ENCODE measurements at places on chromosomes 7 and 10.

DNA sequence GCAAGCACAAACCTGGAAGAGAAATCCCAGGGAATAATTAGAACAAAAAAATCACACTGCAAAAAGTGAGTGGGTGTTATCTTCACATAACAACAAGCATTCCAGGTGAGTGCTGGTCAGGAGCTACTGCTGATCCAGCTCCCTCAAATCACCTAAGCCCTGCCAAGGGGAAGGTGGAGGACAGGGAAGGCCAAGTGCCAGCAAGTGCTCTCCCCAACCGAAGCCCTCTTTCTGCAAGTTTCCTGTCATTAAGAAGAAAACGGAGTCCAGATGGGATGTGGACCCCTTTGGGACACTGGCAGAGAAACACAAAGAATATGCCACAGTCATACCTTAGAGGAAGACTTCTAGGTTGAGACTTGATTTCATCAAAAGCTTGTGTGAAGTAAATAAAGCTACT is 933.0 kb upstream of the ZNF722 start:
- DNase-seq, result no peak

GRCh38 chr10:103720328-103720963 is 134.9 kb downstream of the SH3PXD2A start:
- DNase-seq, result no peak

GRCh38 chr10:127196282-127197153 is at the start of gene INSYN2A:
Gene INSYN2A, minus strand, starts transcription at chr10:127196591. Its CDS starts 20,196 bp downstream, at chr10:127176395.
- peak; percentile 45 for DNase-seq

GRCh38 chr7:112946350-112946749 is 140.3 kb downstream of the GPR85 start:
- no peak for DNase-seq

DNA sequence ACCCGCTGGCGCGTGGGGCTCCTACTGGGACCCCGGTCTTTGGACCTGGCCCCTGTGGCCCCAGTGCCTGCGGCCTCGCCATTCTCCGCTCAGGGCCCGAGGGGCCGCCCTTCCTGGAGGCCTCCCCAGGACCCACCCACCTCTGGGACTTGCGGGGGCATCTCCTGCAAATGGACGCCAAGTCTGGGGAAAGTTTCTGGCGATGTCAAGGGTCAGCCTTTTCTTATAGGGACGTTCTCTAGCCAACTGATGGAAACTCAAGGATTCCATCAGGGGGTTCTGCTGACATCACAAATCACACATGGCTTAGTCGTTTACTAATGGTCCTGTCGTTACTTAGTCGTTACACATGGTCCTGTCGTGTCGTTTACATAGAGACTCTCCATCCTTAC is 57.7 kb upstream of the RHOBTB1 start:
- DNase-seq, result no peak

DNA sequence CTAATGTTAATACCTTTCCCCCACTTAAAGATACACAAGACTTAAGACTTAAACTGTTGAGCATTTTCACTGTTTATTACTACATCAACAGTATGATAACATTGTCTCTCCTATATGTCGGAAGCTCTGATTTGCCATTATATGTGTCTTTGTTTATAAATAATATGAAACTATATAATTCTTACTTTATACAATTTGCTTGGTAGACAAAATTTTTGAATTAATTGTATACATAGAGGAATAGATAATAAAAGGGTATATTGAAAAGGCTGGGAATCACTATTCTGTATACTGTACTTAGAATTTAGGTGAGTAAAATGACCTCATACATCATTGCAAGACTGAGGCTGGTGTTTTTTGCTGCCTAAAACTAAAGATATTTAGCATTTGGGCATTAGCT is 82.1 kb upstream of the HDAC9 start:
- DNase-seq, result no peak

DNA sequence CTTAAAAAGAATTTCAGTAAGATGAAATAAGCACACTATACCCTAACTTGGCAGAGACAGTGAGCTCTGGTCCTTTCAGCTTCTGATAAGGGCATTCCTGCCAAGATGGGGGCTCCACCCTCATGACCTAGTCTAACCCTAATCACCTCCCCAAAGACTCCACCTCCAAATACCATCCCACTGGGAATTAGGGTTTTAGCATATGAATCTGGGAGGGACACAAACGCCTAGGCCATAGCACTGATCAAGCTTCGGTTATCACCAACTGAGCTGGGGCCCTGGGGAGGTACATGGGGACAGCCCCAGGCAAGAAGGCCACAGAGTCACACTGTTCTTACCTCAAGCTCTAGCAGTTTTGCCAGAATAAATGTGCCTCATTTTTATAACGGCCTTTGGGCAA is 31.4 kb downstream of the PALS2 start:
- DNase-seq, result no peak

- peak; percentile 98 for DNase-seq
Observed at GRCh38 chr10:43362191-43362839, 9.1 kb upstream of the FXYD4 start.

- no peak for DNase-seq
Observed at GRCh38 chr7:130481898-130482297, 10.0 kb upstream of the MEST start.

DNA sequence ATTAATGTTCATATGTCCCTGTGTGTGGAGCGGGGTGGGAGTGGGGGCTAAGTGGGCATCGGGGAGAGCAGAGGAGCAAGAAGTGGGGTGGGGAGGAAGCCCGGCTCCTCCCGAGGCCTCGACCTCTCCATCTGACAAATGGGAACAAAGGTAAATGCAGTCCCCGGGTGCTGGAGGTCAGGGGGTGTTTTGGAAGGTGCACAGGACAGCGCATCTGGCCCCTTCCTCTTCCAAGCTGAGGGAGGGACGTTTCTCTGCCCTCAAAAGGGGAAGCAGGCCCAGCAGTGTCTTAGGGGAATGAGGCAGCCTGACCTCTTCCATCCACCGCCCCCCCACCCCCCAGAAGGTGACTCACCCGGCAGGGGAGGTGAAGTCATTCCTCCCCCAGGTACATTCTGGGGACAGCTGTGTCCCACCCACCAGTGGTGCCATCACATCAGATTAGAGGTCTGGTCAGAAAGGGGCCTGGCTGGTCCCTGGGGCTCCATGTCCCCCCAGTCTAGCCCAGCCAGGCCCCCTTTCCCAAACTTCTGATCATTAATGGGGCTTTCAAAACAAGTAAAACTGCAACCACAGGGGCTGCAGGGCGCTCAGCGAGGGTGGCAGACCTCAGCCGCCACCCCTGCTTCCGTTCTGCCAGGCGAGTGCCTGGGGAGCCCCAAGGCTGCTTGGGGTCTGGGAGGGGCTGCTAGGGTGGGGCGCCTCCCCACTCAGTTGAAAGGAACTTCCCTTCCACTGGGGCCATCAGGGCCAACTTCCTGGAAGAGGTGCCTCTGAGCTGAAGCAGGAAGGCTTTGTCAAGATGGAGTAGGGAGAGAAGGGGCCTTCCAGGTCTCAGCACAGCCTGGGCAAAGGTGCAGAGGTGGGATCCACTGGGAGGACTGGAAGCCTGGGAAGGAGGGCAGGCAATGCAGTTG is 10.8 kb downstream of the LFNG start:
- DNase-seq, result peak; percentile 40

DNA sequence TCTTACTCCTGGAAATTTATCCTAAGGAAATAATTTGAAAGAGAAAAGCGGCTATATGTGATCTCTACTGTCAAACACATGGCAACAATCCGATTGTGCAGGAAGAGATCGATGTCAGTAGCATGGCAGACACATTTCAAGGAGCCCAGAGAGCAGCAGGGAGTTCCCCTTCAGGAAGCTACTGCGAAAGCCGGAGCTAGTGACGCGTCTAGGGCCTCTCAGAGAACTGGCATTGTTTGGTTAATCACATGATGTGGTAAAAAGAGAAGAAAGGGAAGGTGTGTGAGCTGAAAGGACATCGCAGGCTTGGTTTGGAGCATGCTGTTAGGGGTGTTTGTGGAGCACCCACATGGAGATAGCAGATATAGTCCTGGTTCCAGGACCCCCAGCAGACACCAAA is 74.9 kb downstream of the BEND7 start:
- DNase-seq, result no peak

GRCh38 chr7:113763226-113763625 is 155.6 kb downstream of the PPP1R3A start:
- DNase-seq, result no peak

- no peak for DNase-seq
Observed at GRCh38 chr7:1175597-1175966, 15.6 kb upstream of the ZFAND2A start.

DNA sequence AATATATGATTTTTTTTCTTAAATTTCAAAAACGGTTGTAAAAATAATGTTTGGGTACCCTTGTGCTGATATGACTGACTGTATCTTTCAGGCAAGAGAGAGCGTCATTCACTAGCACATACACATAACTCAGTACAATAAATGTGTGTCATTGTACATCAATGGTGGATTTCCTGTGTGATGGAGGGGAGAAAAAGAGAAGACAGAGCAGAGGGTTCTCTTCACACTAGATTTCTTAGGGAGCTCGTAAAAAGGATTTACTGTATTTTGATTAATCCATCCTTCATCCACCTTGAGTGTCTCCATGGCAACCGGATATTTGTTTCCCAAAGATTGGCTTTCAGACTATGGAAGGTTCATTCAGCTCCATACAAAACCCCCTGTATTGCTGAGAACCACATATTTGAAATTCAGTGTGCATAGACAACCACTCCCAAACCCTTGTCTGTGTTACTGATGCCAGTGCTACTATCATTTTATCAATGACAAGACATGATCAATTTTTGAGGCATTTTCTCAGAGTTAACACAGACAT is 150.6 kb downstream of the AKR1D1 start:
- DNase-seq, result no peak
